ENCODE measurements at places on chromosomes 1 and 21.

GRCh38 chr1:25004355-25004754, 74.3 kb upstream of the RUNX3 start:
- DNase-seq: no peak

GRCh38 chr1:171250263-171250662, 2.0 kb downstream of the FMO1 start:
- no peak for DNase-seq

- DNase-seq: peak; percentile 69
These were observed 100.4 kb upstream of the ZNF281 start for GRCh38 chr1:200510228-200510623.

DNA sequence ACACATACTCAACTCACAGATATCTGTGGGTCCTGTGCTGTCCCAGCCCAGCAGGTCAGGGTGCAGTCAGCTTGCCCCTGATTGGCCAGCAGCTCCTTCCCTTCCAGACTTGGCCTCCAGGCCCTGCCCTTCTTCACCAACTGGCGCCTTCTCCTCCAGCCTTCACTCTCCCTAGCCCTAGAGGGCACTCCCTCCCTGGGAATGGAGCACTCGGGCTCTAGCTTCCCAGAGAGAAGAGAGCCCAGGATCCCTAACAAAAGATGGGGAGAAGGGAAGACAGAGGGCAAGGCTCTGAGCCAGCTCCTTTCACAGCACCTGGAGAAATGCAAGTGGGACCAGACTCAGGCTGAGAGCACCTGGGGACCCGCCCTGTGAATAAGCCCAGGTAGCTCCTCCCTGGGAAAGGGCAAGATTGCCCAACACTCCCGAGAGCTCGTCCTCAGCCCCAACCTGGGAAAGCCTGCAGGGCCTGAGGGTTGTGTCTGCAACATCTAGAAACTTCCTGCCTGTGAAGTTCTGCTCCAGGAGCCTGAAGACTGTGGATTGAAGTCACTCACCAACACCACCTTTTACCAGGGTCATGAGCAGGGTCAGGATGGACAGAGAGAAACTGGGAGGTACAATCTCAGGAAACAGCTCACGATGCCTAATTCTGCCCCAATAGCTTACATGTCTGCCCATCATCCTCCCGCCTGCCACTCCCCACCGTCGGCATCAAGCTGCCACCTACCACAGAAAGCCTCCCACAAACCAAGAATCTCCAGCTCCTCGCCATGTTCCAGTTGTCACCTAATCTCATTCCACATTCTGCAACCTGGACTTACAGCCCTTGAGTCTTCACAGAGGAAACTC, at the start of gene PGLYRP4:
Gene PGLYRP4, minus strand, starts transcription at position 331 of the 852 bp plus-strand sequence. CDS start 909 bp downstream, outside the sequence.
- no peak for DNase-seq

- DNase-seq: no peak
These were observed 69.0 kb upstream of the RAVER2 start for GRCh38 chr1:64675718-64676345.

DNA sequence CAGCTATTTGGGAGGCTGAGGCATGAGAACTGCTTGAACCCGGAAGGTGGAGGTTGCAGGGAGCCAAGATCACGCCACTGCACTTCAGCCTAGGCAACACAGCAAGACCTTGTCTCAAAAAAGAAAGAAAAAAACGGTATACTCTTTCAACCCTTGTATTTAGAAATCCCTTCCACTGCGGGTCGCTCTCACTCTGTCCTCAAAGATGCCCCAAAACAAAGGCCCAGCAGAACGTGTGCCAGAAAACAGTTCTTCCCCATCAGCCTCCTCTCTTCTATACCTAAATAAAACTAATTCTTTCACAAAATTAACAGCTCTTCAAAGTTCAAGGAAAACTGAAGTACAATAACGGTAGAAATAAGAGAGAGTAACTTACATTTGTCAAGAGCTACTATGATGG, 13.2 kb downstream of the SETD4 start:
- DNase-seq: no peak

DNA sequence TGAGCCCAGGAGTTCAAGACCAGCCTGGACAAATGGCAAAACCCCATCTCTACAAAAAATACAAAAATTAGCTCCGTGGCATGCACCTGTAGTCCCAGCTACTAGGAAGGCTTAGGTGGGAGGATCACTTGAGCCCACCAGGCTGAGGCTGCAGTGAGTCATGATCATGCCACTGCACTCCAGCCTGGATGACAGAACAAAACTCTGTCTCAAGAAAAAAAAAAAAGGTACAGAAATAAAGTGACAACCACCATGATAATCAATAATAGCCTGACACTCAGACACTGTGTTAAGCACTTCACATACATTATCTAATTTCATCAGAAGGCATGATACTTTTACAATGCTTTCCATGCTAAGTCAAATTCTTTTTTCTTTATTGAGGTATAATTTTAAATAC, 53.1 kb downstream of the ST7L start:
- no peak for DNase-seq

GRCh38 chr1:234916840-234917239, 211.8 kb downstream of the TOMM20 start:
- no peak for DNase-seq

DNA sequence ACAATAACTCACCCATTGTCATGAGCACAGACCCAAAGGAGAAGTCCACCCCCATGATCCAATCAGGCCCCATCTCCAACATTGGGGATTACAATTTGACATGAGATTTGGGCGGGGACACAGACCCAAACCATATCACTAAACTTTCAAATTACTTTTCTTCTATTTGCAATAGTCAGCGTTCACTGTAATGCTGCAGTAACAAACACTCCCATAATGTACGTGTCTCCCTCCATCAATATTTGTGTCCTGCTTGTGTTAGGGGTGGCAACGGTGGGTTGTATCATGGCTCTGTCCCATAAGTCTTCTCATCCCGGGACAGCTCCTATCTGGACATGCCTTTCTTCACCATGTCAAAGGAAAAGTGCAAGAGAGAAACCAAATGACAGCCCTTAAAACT, 26.2 kb downstream of the TFF3 start:
- DNase-seq: no peak

DNA sequence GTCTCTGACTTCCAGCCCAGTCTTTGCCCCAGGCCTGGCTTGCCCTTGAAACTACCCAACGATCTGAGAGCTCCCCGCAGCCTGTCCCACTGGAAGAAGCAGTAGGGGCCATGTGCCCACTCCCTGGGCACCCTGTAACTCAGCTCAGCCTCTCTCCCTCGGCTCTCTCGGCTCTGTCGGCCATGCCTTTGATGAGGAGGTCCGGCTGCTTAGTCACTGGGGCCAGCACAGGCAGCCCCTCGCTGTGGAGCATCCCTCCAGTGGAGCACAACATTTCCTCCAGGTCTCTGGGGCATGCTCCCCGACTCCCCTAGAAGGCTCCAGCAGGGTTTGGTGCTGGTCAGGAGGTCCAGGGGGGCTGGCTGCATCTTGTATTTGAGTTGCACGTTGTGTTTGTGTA, 83.3 kb upstream of the DISP3 start:
- no peak for DNase-seq

DNA sequence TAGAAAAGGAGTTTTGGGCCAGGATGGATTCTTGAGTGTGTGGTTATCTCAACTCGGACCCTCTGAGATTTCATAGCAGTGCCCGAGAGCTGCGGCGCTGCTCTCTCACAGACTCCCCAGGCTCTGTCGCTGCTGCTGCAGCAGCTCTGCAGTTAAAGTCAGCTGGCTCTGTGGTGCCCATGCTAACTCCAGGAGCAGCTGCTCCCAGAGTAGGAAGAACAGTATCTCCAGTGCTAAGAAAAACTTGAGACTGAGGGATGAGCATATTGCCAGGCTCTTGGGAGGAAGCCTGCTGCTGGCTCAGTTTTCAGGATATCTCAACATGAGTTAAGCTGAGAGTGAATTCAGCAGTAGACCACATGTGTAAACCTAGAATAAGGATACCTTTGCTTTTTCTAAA, 4.5 kb downstream of the LCE2D start:
- no peak for DNase-seq

DNA sequence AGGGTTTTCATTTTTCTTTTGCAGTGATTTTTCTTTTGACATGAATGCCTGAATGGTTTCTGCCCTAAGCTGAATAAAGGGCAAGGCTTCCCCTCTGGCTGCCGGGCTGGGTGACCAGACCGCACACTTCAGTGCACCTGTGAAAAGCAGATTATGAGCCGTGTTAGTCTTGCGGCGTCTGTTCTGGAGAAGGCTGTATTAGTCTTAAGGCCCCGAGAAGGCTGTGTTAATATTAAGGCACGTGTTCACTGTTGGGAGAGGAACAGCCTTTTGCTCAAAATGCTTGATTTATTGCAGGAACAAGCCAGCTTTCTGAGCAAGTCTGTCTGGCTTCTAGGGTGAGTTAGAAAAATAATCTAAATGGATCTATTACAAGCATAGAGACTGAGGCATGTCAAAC, 54.7 kb upstream of the DNAH14 start:
- no peak for DNase-seq

DNA sequence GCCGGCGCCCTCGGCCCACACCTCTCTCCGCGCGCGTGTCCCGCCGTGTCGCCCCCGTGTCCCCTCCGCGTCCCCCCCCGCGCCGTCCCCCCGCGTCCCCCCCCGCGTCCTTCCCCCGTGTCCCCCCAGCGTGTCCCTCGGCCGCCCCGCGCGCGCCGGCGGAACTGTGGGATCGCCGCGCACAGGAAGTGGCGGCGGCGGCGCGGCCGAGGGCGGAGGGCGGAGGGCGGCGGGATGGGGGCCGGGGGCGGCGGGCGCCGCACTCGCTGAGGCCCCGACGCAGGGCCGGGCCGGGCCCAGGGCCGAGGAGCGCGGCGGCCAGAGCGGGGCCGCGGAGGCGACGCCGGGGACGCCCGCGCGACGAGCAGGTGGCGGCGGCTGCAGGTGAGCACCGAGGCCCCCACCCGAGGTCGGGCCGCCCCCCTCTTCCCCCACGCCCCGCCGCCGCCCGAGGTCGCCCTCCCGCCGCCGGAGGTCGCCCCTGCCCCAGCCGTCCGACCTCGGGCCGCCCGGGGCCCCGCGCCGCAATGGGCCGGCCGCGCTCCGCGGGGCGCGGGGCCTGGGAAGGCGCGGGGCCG, at the start of gene AGPAT3:
Gene AGPAT3, plus strand, starts transcription at position 262 of the 578 bp plus-strand sequence. CDS start 94,459 bp downstream, outside the sequence.
- no peak for DNase-seq

GRCh38 chr1:189597083-189597482, 880.6 kb downstream of the BRINP3 start:
- peak; percentile 52 for DNase-seq

GRCh38 chr1:92118826-92119225, 38.7 kb downstream of the BTBD8 start:
- no peak for DNase-seq

DNA sequence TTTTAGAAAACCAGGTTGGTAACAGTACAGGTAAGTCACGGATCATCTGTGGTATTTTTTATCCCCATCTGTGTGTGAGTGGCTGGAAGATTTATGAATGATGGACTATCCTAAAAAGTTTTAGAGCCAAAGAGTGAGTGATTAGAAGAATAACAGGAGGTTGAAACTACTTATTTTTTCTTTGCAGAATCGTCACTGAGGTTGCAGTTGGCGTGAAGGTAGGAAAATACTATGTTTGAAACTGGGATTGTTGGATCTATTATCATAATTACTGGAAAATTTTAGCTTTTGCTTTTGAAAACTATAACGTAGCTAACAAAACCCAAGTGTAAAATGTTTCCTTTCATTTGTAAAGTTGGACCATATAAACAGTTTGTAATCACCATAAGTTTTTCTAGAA, 1.8 kb downstream of the PTBP2 start:
- DNase-seq: no peak

DNA sequence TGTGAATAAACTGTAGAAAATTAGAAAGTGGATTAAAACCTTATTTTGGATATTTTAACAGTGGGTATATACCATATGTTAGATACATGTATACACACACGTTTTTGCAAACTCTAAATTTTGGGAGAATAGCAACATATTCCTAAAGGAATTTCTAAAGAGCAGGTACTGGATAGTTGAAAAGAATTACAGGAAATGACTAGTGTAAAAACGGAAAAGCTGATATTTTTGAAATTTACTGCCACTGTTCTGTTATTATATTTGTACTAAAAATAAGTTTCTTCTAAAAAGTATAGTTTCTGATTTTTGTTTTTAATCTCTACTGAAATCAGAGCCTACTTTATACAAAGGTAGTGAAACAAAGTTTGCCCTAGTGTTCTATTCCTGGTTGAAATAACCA, 114.1 kb downstream of the HS2ST1 start:
- DNase-seq: no peak

DNA sequence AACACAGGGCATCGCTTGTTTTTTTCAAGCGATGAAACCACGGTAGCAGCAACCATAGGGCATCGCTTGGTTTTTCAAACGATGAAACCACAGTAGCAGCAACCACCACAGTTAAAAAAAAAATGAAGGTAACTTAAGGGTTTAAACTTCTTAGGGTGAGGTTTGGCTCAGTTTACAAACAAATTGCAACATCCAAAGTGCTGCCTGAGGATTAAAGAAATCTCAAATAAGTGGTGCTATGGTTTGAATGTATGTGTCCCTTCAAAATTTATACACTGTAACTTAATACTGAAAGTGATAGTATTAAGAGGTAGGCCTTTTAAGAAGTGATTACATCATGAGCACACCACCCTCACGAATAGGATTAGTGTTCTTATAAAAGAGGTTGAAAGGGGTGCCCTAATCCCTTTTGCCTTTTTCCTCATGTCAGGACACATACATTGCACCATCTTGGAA, 6.4 kb upstream of the GBP5 start:
- no peak for DNase-seq

- no peak for DNase-seq
These were observed 68.3 kb downstream of the TCP10L start for GRCh38 chr21:32516756-32517649.

GRCh38 chr21:40505681-40506080, 341.3 kb downstream of the DSCAM start:
- DNase-seq: no peak

GRCh38 chr1:20366056-20366462, 75.4 kb downstream of the VWA5B1 start:
- DNase-seq: no peak

All from NCI-H2081 treated with DMSO at 0.1 percent for 48 hours (cell line).